ENCODE measurements at places on chromosomes 5 and 9.

DNA sequence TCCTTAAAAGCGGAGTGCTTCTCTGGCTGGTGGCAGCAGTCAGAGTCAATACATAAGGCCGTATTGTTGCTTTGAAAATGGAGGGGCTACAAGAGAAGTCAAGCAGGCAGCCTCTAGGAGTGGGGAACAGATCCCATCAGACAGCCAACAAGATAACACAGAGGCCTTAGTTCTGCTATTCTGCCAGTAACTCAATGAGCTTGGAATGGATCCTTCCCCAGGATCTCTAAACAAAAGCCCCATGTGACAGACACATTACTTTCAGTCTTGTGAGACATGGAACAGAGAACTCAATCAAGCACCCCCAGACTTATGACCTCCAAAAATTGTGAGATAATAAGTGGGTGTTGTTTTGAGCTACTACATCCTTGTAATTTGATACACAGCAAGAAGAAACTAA, 158.6 kb downstream of the RFX3 start:
- no peak for DNase-seq

GRCh38 chr9:6610073-6610472, 35.5 kb downstream of the GLDC start:
- no peak for DNase-seq

DNA sequence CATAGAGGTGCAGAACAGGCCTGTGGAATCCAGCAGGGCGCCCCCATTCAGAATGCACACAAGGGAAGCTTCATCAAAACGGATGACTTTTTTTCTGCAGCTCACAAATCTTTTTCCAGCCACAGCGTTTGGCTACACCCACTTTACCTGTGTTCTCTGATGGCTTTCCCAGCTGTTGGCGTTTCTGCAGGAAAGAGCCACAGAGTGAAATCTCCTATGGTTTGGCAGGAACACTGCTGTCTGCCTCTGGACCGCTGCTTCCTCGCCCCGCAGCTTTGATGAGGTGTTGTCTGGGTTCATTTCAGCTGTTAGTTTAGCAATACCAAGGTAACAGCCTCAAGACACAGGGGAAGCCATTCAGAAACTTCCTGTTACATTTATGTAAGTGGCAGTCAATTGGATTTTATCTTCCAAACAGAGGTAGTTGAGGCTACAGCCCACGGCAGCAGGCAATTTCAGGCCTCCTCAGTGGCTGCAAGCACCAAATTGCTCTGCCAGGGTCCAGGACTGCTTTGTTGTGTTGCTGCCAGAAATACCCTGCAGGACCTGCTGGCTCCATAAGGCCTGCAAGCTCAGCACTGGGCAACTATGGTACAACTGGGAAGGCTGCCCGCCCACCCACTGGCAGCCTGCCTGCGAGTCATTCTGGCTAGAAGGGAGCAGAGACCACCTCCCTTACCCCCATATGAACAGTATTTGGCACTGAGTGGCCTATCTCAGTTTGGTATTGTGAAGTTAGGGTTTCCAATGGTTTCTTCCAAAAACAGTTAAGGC, 96.7 kb downstream of the MVB12B start:
- no peak for DNase-seq

DNA sequence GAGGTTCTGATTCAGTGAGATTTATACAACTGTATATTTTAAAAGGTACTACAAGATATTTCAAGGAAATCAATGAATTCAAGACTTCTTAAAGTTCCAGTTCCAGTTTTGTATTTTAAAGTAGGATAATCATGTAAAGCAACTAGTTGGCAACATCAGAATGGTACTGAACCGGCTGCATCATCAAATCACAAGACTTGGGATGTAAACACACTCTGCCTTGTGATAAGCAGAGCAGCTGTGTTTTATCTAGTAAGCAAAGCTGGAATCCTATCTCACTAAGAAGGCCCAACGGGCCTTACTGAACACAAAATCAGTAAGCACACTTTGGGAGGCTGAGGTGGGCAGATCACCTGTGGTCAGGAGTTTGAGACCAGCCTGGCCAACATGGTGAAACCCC, 327.2 kb upstream of the NREP start:
- DNase-seq, result no peak

GRCh38 chr5:159764283-159765134, 151.8 kb upstream of the ADRA1B start:
- DNase-seq, result no peak

DNA sequence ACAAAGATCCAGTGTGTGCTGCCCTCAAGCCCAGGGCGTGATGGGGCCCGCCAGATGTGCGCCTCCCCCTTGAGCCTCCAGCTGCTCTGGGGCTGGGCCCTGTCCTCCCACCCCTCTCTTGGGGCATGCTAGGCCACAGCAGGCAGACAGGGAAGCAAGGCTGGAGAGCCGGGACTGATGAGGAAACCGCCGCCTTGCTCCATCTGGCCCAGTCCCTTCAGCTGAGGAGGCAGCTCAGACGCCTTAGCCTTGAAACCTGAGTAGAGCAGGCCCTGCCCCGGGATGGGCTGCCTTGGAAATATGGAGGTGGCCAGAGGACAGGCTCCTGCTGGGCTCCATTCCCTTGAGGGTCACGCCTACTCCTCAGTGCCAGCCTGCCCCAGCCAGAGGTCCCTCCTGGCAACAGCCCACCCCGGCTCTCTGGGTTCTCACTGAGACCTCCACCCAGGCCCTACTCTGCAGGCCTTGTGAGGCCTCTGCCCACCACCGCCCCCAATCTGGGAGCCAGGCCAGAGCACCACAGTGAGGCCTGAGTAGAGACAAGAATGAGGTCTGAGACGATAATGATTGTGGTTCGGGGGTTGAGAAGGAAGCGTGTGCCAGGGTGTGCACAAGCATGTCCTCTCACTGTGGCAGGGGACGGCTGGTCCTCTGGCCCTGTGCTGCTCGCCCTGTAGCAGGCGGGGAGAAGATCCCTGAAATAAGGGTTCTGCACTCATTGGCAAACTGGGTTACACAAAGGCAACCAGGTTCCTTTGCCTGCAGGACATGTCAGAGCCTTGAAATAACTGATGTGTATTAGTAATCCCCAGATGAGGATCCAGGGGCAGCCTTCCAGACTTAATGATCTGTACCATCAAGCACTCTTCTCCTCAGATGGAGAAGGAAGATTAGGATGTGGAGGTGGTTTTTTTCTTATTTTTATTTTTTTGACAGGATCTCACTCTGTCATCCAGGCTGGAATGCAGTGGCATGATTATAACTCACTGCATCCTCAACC, 30.9 kb downstream of the CXXC5 start:
- DNase-seq, result no peak

- no peak for DNase-seq
Measured at GRCh38 chr9:124779368-124780059, 2.6 kb downstream of the OLFML2A start.

DNA sequence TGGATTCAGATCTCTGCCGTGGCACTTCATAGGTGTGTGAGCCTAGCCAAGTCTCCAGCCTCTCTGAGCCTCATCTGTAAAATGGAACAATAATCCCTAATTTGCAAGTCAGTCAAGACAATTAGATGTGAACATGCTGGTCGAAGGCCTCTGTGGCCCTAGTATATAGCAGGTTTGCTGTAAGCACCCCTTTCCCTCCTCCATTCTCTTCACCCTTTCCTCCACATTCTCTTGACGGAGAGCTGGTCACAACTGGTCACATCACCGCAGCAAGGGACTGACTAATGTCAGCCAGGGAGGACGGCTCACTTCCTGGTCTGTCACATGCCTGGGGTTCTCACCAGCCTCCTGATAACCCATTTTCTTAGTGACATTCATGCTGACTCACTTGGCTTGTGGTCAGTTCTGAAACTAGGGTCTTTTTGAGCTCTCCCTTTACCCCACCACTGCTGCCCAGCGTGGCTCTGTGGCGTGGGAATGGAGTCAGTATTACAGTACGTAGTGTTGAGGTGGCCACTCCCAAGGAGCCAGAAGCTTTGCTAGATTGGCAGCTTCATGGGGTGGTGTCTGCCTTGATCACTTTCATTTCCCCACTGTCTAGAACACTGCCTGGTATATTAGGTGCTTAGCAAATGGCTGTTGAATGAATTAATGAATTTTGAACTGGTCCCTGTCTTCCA, 47.8 kb downstream of the ERGIC1 start:
- peak; percentile 1 for DNase-seq

DNA sequence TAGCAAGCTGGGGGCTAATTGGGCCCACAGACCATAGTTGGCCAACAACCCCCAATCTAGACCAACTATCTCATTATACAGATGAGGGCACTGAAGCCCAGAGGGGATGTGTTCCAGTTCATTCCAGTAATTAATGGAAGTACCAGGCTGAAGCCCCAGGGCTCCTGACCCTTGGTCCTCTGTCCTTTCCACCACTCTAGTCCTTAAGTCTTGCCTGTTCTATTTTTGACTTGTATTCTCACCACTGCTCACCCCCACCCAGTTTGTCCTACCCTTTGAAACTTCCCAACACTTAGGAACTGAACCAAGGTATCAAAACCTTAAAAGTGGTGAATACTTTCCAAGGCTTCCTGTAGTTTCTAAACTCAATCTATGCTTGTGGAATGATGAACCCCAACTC, 407.4 kb downstream of the ENC1 start:
- no peak for DNase-seq

DNA sequence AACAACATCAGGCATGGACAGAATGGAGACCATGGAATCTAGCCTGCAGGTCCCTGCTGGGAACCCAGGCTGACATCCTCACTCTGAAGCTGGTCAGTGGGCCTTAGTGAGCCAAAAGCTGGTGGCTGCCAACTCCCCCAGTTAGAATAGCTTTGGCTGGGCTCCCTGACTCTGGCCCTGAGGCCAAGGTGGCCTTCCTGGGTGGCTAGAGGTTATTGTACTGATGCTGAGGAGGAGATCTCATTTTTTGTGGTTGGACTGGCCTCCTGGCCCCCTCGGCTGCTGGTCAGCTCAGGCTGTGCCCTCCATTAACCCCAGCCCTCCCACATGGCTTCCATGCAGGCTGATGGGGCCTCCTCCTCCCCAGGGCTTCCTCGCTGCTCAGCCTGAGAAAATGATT, 101.2 kb upstream of the PANK3 start:
- no peak for DNase-seq
